Glomerular endothelial cell (primary cell): ENCODE measurements at places on chromosomes 1 and 21. TPM values are rescaled to one million over a fixed set of nuclear protein-coding genes. Genes with fewer than 3 reads are reported as not detected.

Gene TTC34
- total RNA-seq = 0.10 and 0.18 TPM in 2 replicates

Gene RNF115
- 9.4 and 12.3 TPM in 2 replicates for total RNA-seq

Gene DFFB
- total RNA-seq = 7.8 and 13.9 TPM in 2 replicates

Gene RGS21
- not detected in 2 replicates for total RNA-seq

Gene SPATA6
- total RNA-seq = 3.1 and 4.2 TPM in 2 replicates

Gene LCE1A
- total RNA-seq = not detected in 2 replicates

Gene RPL5
- total RNA-seq = 965 and 1,451 TPM in 2 replicates

Gene NKAIN1
- 0.15 TPM in 1 of 2 replicates, not detected in the other for total RNA-seq

Gene OLFML3
- 4.1 and 8.6 TPM in 2 replicates for total RNA-seq

Gene CPT2
- total RNA-seq = 14.1 and 14.8 TPM in 2 replicates

Gene BSND
- total RNA-seq = not detected in 2 replicates

Gene ZMYND12
- total RNA-seq = 0.63 TPM in 1 of 2 replicates, not detected in the other

Gene IL10RB
- total RNA-seq = 48.8 and 49.8 TPM in 2 replicates

Gene COL24A1
- total RNA-seq = under 0.01 and 0.06 TPM in 2 replicates

Gene COA6
- total RNA-seq = 20.7 and 22.7 TPM in 2 replicates

Gene SLC6A17
- 0.12 and 1.9 TPM in 2 replicates for total RNA-seq

Gene WNT4
- total RNA-seq = 0.10 and 0.29 TPM in 2 replicates

Gene RSPO1
- total RNA-seq = not detected in 2 replicates

Gene TBX19
- total RNA-seq = 1.1 and 1.2 TPM in 2 replicates

Gene CLDN19
- total RNA-seq = not detected in 2 replicates

Gene RIPK4
- 1.9 and 5.7 TPM in 2 replicates for total RNA-seq

Gene TLCD4
- 0.05 TPM in 1 of 2 replicates, not detected in the other for total RNA-seq

Gene PEAR1
- 62.6 and 80.5 TPM in 2 replicates for total RNA-seq

Gene HTR6
- total RNA-seq = not detected in 2 replicates

Gene REN
- 0.10 and 0.29 TPM in 2 replicates for total RNA-seq

Gene DPYD
- 3.1 and 6.4 TPM in 2 replicates for total RNA-seq

Gene DDX59
- 8.9 and 17.9 TPM in 2 replicates for total RNA-seq

Gene DEPDC1
- total RNA-seq = 2.1 and 6.0 TPM in 2 replicates

Gene SLC6A9
- total RNA-seq = 0.15 and 1.5 TPM in 2 replicates

Gene RAP1GAP
- 0.82 TPM in 1 of 2 replicates, not detected in the other for total RNA-seq

Gene PTAFR
- not detected in 2 replicates for total RNA-seq

Gene OR2G6
- not detected in 2 replicates for total RNA-seq

Gene GSTM2
- 1.9 and 6.2 TPM in 2 replicates for total RNA-seq

Gene RGS7
- 0.58 and 1.6 TPM in 2 replicates for total RNA-seq

Gene KCNJ6
- 0.12 and 0.29 TPM in 2 replicates for total RNA-seq

Gene KCNQ4
- 0.12 and 0.68 TPM in 2 replicates for total RNA-seq

Gene TGFB2
- total RNA-seq = 16.9 and 48.7 TPM in 2 replicates

Gene LIN28A
- 0.05 and 0.06 TPM in 2 replicates for total RNA-seq
